ENCODE measurements at places on chromosomes 3 and 15.

GRCh38 chr15:74432968-74433591, 678 bp downstream of the SEMA7A start:
- peaks cover 19% of the 10 kb centered on the region for H3K4me1 ChIP-seq
- peak overlapping the region; percentile 77 for H3K27ac ChIP-seq
- no peak for DNase-seq
- H3K27me3 ChIP-seq: no peaks in the 10 kb centered on the region
- H3K4me3 ChIP-seq: peak overlapping the region; percentile 58
- H3K36me3 ChIP-seq: no peaks in the 10 kb centered on the region

GRCh38 chr15:100897221-100898151, 17.9 kb downstream of the ALDH1A3 start:
- no peaks in the 10 kb centered on the region for H3K36me3 ChIP-seq
- no peaks in the 10 kb centered on the region for H3K4me1 ChIP-seq
- no peaks in the 10 kb centered on the region for H3K27me3 ChIP-seq
- H3K4me3 ChIP-seq: no peak overlapping the region
- H3K27ac ChIP-seq: no peak overlapping the region

DNA sequence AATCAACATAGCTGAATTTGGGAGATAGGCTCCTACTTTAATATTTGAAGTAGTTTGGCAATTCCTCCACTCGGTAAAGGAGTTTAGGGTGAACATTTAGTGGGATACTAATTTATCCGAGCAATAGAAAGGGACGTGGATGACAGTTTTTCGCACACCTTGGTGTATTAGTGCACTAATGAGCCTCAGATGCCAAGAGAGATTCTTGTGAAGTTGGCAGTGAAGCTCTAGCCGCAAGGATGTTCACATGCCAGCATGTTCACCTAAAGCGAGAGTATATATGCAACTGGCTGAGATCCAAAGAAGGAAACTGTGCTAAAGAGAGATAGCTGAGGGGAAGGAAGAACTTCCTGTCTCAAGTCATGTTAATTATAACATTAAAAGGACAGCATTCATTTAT, 58.5 kb downstream of the TGFBR2 start:
- no peak for DNase-seq
- peaks cover 97% of the 10 kb centered on the region for H3K4me1 ChIP-seq
- peak overlapping the region; percentile 26 for H3K4me3 ChIP-seq
- no peaks in the 10 kb centered on the region for H3K27me3 ChIP-seq

- H3K4me3 ChIP-seq: no peak overlapping the region
- no peak overlapping the region for H3K27ac ChIP-seq
- peaks cover 28% of the 10 kb centered on the region for H3K4me1 ChIP-seq
- no peaks in the 10 kb centered on the region for H3K27me3 ChIP-seq
- no peak for DNase-seq
- no peaks in the 10 kb centered on the region for H3K36me3 ChIP-seq
These were observed 2.5 kb upstream of the USF3 start for GRCh38 chr3:113698956-113699355.

- peak; percentile 52 for DNase-seq
- no peaks in the 10 kb centered on the region for H3K36me3 ChIP-seq
- H3K27ac ChIP-seq: no peak overlapping the region
- H3K4me3 ChIP-seq: no peak overlapping the region
- peaks cover 17% of the 10 kb centered on the region for H3K4me1 ChIP-seq
- no peaks in the 10 kb centered on the region for H3K27me3 ChIP-seq
These were observed 2.1 kb downstream of the SLC41A3 start for GRCh38 chr3:126081618-126082361.

GRCh38 chr3:86239946-86240345, 751.0 kb downstream of the VGLL3 start:
- H3K36me3 ChIP-seq: no peaks in the 10 kb centered on the region
- no peaks in the 10 kb centered on the region for H3K27me3 ChIP-seq
- no peaks in the 10 kb centered on the region for H3K4me1 ChIP-seq
- DNase-seq: no peak
- H3K4me3 ChIP-seq: no peak overlapping the region

DNA sequence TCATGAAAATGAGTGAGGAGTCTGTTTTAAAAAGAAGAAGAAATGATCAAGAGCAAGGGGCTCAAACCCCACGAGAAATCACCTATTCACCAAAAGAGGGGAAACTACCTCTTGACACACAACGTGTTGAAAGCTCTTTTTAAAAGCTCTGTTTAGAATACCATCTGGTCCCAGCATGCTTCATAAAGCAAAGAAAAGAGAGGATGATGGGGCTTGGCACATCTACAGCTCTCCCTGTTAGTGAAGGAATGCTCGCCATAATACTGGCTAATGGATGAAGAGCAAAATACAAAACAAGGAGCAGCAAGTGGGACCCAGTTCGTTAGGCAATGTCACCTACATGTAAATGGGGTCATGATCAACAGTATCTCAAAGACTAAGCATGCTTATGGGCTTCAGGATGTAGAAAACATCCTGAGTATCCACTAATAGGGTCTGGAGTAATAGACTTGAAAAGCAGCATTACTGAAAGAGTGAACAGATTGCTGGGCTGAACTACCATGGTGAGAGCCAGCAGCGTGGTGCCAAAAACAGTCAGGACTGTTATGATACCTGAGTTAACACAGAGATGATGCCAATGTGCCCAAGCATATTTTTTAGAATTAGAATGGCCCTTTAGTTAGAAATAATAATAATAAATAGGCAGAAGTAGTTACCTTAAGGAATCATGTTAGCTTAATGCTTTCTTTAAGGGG, 159.7 kb upstream of the POU1F1 start:
- H3K4me3 ChIP-seq: no peak overlapping the region
- H3K27ac ChIP-seq: no peak overlapping the region
- no peaks in the 10 kb centered on the region for H3K27me3 ChIP-seq
- H3K36me3 ChIP-seq: no peaks in the 10 kb centered on the region

- H3K27me3 ChIP-seq: no peaks in the 10 kb centered on the region
- H3K4me3 ChIP-seq: no peak overlapping the region
- H3K27ac ChIP-seq: no peak overlapping the region
- no peak for DNase-seq
These were observed 52.8 kb upstream of the SLC9A9 start for GRCh38 chr3:143901105-143901504.

- no peaks in the 10 kb centered on the region for H3K36me3 ChIP-seq
- H3K27me3 ChIP-seq: no peaks in the 10 kb centered on the region
- H3K27ac ChIP-seq: no peak overlapping the region
- no peak for DNase-seq
- no peak overlapping the region for H3K4me3 ChIP-seq
These were observed 35.9 kb upstream of the GOLGA6L9 start for GRCh38 chr15:82393671-82394070.

- H3K4me1 ChIP-seq: no peaks in the 10 kb centered on the region
- no peaks in the 10 kb centered on the region for H3K36me3 ChIP-seq
- H3K4me3 ChIP-seq: no peak overlapping the region
These were observed 260.5 kb upstream of the TLE3 start for GRCh38 chr15:70358011-70358819.

GRCh38 chr15:85318048-85318731, 62.2 kb upstream of the AKAP13 start:
- H3K4me1 ChIP-seq: peaks cover 34% of the 10 kb centered on the region
- no peak for DNase-seq
- no peak overlapping the region for H3K4me3 ChIP-seq
- no peaks in the 10 kb centered on the region for H3K27me3 ChIP-seq
- no peaks in the 10 kb centered on the region for H3K36me3 ChIP-seq

DNA sequence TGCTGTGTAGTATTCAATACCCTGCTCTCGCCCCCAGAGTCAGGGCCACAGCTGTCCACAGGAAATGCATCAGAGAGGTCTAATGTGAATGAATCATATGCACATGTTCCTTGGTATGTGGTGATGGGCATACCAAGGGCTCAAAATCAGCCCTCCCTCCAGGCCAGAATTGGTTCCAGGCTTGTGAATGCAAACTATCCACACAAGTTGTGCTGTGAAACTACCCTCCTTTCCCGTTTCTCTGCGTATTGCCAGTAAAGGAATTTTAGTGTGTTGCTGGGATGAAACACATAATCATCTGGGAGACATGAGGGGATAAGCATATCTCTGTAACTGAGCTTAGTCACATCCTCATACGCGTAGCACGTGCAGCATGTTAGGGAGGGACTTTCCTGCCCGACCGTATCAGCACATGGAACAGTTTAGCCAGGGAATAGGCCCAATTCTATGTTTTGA, 9.2 kb upstream of the MME start:
- no peak overlapping the region for H3K4me3 ChIP-seq
- H3K4me1 ChIP-seq: no peaks in the 10 kb centered on the region
- no peaks in the 10 kb centered on the region for H3K27me3 ChIP-seq
- no peak overlapping the region for H3K27ac ChIP-seq
- H3K36me3 ChIP-seq: no peaks in the 10 kb centered on the region

DNA sequence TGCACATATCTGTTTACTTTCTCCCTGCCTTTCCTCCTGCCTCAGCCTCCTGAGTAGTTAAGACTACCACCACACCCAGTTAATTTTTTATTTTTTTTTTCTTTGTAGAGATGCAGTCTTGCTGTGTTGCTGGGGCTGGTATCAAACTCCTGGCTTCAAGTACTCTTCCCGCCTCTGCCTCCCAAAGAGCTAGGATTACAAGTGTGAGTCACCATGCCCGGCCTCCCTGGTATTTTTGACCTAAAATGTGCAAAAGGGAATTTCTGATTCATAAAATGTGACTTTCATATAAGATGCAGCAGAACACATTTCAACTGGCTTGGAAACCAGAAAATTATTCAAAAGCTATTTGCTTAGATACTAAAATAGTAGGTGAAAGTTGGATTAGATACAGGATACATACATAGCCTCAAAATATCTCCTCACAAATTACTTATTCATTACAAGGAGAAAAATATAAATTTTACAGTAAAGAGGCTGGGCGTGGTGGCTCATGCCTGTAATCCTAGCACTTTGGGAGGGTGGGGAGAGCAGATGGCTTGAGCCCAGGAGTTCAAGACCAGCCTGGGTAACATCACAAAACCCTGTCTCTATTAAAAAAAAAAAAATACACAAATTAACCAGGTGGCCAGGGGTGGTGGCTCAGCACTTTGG, 32.0 kb downstream of the MAP4 start:
- no peak for DNase-seq
- H3K4me3 ChIP-seq: no peak overlapping the region
- no peak overlapping the region for H3K27ac ChIP-seq
- H3K4me1 ChIP-seq: no peaks in the 10 kb centered on the region
- H3K36me3 ChIP-seq: no peaks in the 10 kb centered on the region

- no peaks in the 10 kb centered on the region for H3K36me3 ChIP-seq
- no peak overlapping the region for H3K4me3 ChIP-seq
- DNase-seq: peak; percentile 49
- no peak overlapping the region for H3K27ac ChIP-seq
These were observed 52.4 kb downstream of the TBL1XR1 start for GRCh38 chr3:177144922-177145321.

DNA sequence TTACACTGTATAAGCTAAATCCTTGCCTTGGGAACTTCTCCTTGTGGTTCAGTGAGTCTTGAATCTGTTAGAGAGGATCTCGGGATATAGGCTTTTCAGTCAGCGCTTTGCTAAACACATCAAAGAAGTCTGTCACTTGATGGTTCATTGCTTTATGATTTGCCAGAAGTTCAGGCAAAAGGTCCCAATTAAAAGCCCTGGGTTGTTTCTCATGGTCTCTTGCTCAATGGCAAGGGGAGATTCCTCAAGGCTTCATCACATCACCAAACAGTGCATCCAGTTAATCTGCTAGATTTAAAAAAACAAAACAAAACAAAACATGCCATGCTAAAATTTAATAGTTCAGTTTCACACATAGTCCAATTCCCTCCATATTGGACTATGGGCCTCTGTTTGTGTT, 114.8 kb downstream of the FILIP1L start:
- no peaks in the 10 kb centered on the region for H3K27me3 ChIP-seq
- DNase-seq: no peak
- H3K27ac ChIP-seq: no peak overlapping the region
- H3K4me1 ChIP-seq: no peaks in the 10 kb centered on the region
- no peaks in the 10 kb centered on the region for H3K36me3 ChIP-seq

DNA sequence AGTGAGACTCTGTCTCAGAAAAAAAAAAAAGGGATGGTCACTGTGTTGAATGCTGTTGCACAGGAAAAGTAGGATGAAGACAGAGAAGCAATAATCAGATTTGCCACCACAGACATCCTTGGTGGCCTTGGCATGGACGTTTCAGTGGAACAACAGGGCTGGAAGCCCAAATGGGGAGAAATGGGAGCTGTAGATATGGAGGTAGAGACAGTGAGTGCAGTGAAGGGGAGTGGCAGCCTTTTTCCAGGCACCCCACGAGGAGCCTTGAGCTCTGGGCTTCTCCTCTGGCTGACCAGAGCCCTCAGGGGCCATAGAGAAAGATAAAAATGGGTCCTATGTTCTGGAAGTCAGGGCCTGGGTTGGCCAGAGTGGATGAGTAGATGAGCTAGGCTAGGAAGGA, 12.3 kb upstream of the DOCK3 start:
- H3K27me3 ChIP-seq: no peaks in the 10 kb centered on the region
- no peaks in the 10 kb centered on the region for H3K4me1 ChIP-seq
- no peak overlapping the region for H3K27ac ChIP-seq
- no peak for DNase-seq
- H3K36me3 ChIP-seq: no peaks in the 10 kb centered on the region

DNA sequence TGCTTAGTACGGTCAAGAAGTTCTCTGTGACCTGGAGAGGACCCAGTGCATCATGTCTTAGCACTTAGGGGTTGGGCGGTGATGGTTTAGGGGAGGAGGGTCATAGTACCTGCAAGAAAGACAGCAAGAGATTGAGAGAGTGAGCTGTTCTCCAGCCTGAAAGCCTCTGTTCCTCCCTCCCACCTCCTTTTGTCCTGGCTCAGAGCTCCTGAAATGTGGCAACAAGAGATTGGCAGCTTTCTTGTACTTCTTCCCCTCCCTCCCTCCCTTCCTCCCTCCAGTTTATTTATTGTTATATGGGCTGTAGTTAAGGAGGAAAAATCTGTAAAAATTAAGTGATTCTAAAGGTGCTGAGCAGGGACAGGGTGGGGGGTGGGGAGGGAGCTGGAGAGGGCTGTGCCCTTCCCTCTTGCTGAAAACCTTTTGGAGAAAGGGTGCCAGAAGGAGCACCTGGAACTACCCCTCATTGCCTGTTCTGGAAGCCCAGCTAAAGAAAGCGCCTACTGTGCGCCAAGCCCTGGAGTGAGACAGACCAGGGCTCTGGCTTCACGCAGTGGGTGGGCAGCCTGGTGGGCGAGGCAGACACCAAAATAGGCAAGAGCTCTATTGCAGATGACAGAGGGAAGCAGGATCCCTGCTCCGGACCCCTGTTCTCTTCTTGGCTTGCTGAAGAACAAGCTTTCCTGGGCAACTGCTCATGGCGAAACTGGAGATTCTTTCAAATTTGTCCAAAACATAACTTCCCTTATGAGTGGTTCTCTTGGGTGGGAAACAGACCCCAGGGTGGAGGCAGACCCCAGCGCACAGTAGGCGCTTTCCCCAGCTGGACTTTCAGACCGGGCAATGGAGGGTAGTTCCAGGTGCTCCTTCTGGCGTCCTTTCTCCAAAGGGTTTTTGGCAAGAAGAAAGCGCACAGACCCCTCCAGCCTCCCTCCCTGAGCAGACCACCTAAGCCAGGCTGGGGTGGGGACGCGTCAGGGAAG, 35.6 kb downstream of the LINGO1 start:
- H3K4me1 ChIP-seq: no peaks in the 10 kb centered on the region
- no peak for DNase-seq
- no peak overlapping the region for H3K27ac ChIP-seq
- no peaks in the 10 kb centered on the region for H3K36me3 ChIP-seq
- H3K27me3 ChIP-seq: no peaks in the 10 kb centered on the region

- H3K4me1 ChIP-seq: peaks cover 15% of the 10 kb centered on the region
- no peak overlapping the region for H3K27ac ChIP-seq
- H3K4me3 ChIP-seq: no peak overlapping the region
- no peaks in the 10 kb centered on the region for H3K36me3 ChIP-seq
These were observed 16.4 kb downstream of the PIK3CB start for GRCh38 chr3:138818185-138818860.

- DNase-seq: no peak
- no peaks in the 10 kb centered on the region for H3K4me1 ChIP-seq
- no peaks in the 10 kb centered on the region for H3K36me3 ChIP-seq
- no peaks in the 10 kb centered on the region for H3K27me3 ChIP-seq
- H3K27ac ChIP-seq: no peak overlapping the region
These were observed 68.6 kb downstream of the ADAMTS9 start for GRCh38 chr3:64619216-64619615.

Data from CD8-positive, alpha-beta memory T cell (primary cell).